ENCODE measurements at places on chromosomes 1 and 21.

DNA sequence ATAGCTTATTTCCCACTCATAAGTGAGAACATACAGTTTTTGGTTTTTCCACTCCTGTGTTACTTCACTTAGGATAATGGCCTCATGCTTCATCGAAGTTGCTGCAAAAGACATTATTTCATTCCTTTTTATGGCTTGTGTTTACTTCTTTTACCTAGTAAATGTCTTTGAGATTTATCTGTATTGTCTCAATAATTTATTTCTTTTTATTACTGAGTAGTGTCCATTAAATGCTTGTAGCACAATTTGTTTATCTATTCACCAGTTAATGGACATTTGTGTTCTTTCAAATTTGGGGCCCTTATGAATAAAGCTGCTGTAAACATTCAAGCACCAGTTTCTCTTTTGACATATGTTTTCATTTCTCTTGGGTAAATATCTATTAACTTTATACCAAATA is 86.0 kb downstream of the UCHL5 start:
- DNase-seq, result no peak
- no peak overlapping the region for H3K4me3 ChIP-seq
- no peaks in the 10 kb centered on the region for H3K36me3 ChIP-seq

- peak; percentile 71 for DNase-seq
- peaks cover 45% of the 10 kb centered on the region for H3K27me3 ChIP-seq
- no peak overlapping the region for H3K27ac ChIP-seq
- peaks cover 11% of the 10 kb centered on the region for H3K4me1 ChIP-seq
Observed at GRCh38 chr1:200041337-200042118, 14.0 kb downstream of the NR5A2 start.

GRCh38 chr1:103563056-103563455 is 8.3 kb upstream of the AMY2B start:
- H3K27ac ChIP-seq, result no peak overlapping the region
- no peak overlapping the region for H3K4me3 ChIP-seq
- no peak for DNase-seq
- H3K4me1 ChIP-seq, result no peaks in the 10 kb centered on the region
- H3K27me3 ChIP-seq, result no peaks in the 10 kb centered on the region

GRCh38 chr1:205309741-205310140 is 11.8 kb downstream of the NUAK2 start:
- DNase-seq, result no peak
- peaks cover 9% of the 10 kb centered on the region for H3K4me1 ChIP-seq
- no peak overlapping the region for H3K4me3 ChIP-seq
- H3K36me3 ChIP-seq, result peaks cover 45% of the 10 kb centered on the region
- no peak overlapping the region for H3K27ac ChIP-seq

DNA sequence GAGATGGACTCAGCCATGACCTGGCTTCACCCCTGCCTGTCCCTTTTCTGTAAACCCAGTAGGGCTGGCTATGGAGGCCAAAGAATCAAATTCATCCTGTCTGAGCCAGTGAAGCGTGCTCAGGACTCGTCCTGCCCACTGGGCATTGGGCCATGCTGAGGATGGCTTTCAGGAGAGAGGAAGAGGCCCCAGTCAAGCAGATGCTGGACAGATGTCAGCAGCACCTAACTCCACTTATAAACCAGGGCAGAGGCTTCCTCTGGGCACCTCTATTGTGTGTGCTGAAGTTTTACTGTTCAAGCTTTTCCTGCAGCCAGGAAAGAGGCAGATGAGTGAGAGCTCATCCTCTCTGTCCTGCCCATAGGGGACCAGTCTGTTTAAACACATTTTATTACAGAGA is 97.4 kb upstream of the GCLM start:
- no peak overlapping the region for H3K27ac ChIP-seq
- H3K27me3 ChIP-seq, result peaks cover 16% of the 10 kb centered on the region
- 0 out of 2 replicates have a peak, but pooled peaks cover under 1% of the 10 kb centered on the region for H3K4me1 ChIP-seq
- H3K4me3 ChIP-seq, result no peak overlapping the region
- no peaks in the 10 kb centered on the region for H3K36me3 ChIP-seq

DNA sequence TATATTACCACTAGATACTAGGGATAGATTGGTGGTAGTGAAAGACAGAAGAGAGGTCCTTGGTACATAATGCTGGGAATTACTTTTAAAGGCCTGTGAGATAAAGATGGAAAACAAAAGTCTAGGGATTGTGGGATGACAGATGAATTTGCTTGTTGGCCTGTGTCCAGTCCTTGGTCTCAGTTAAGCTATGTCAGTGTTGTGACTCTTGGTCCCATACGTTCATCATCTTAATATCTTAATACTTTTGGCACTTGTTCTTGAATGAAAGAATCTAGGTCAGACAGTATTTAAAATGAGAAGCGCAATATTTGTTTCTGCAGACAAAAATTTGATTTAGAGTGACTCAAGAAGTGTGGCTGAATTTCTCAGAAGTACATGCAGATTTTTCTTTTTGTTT is 7.6 kb downstream of the RPL5 start:
- H3K4me3 ChIP-seq, result no peak overlapping the region
- H3K4me1 ChIP-seq, result no peaks in the 10 kb centered on the region
- DNase-seq, result no peak

- DNase-seq, result no peak
- H3K27ac ChIP-seq, result no peak overlapping the region
- H3K4me3 ChIP-seq, result no peak overlapping the region
- peaks cover 26% of the 10 kb centered on the region for H3K36me3 ChIP-seq
Observed at GRCh38 chr1:224266915-224267856, 62.8 kb downstream of the NVL start.

- H3K27ac ChIP-seq, result no peak overlapping the region
- H3K27me3 ChIP-seq, result no peaks in the 10 kb centered on the region
- peak; percentile 22 for DNase-seq
- no peaks in the 10 kb centered on the region for H3K36me3 ChIP-seq
- H3K4me1 ChIP-seq, result no peaks in the 10 kb centered on the region
Observed at GRCh38 chr1:30418939-30419720, 304.3 kb downstream of the MATN1 start.

GRCh38 chr1:227828786-227829185 is 13.3 kb downstream of the PRSS38 start:
- no peaks in the 10 kb centered on the region for H3K4me1 ChIP-seq
- H3K27ac ChIP-seq, result no peak overlapping the region
- no peaks in the 10 kb centered on the region for H3K27me3 ChIP-seq
- no peak for DNase-seq
- no peak overlapping the region for H3K4me3 ChIP-seq
